ENCODE measurements at places on chromosomes 3 and 15.

- DNase-seq, result no peak
Observed at GRCh38 chr3:72629191-72629631, 219.0 kb downstream of the SHQ1 start.

DNA sequence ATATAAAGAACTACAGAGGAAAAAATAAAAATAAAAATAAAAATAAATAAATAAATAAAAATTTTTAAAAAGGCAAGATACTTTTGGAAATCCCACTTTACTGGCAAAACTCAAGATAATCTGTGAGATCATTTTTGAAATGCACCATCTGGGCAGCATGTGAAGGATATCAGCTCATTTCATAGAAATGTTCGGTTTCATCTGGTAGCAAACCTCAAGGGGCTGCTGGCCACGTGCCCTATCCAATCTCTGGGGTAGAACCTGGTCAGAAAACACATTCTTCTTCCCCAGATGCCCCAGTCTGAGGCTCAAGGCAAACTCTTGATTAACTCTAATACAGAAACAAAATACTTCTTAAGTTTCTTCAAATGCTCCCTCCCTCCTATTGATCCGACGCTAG lies 166.0 kb downstream of the FMN1 start:
- no peak for DNase-seq

GRCh38 chr15:39907216-39907615 lies 12.8 kb downstream of the GPR176 start:
- no peak for DNase-seq

DNA sequence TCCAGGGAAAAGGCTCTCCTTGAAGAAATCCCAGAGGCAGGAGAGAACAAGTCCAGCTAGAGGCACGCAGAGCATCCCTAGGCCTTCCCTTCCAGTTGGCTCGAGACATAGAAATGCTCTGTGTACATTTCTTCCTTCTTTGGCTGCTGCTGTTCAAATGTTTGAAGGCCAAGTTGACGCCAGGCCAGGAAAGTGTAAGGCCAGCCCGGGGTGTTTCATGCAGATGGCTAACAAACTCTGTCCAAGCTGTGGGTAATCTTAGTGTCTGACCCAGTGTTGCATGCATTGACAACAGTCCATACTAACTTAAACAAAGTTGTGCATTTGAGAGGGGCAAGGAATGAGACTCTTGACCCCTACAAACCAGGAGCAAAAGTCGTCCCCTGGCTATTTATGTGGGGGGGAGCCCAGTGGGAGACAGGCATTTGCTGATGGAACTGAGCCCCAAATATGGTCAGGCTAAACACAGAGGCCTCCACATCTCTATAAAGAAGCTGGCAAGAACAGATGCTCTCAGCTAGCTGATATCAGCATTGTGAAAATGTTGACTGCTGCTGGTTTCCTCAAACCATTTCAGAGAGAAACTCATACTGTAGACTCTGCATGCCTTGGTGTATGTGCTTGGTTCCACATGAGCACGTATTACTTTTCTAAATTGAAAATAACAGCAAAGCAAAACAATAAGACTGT lies 139.5 kb downstream of the ADAMTS9 start:
- DNase-seq, result no peak

DNA sequence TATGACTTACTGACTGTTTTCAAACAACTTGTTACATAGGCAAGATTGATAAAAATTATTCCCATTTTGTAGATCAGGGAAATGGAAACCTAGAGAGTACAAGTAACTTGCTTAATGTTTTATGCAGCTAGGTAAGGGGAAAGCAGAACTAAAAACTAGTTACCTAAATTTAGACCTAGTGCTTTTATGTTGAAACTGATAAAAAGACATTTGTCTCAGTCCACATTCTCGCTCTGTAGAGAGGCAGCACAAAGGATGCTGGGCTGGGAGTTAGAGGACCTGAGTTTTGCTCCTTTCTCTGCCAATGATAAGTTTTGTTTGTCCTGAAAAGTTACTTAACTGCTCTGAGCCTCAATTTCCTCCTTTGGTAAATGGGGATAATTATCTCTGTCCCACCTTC lies 17.4 kb downstream of the TIMP4 start:
- DNase-seq, result no peak

- no peak for DNase-seq
Observed at GRCh38 chr3:178308771-178309170, 227.5 kb upstream of the KCNMB2 start.

- no peak for DNase-seq
Observed at GRCh38 chr15:56534728-56535127, 69.8 kb upstream of the MNS1 start.

DNA sequence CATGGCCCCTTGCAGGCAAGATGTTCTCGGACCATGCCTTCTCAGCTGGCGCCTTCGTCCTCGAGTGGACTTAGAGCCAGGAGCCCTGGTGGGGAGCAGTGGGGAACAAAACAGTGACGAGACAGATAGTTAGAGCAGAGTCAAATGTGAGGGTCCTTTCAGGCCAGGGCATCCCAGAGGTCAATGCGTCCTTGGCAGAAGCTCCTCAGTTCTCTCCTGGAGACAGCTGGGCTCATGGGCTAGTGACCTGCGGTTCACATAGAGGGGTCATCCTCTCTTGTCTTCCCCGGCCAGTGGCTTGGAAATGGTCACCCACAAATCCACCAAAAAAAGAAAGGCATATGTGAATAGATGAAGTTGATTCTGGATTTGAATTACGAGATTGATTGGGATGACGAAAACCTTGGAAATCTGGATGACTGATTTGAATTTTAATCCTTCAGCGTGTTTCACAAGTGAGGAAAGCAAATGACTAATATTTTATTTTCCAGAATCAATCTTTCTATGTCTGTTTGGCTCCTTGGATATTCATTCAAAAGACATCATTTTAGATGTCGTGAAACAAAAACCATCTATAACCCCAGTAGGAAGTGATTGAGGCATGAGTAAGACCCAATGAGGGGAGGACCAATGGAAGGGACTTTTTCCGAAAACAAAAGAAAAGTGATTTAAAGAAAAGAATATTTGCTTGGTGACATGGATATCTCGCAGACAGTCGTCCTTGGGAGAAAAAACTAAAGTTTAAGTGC lies 84.5 kb downstream of the ASB7 start:
- DNase-seq, result no peak

GRCh38 chr15:74541494-74542165 lies 610 bp downstream of the ARID3B start:
- peak; percentile 93 for DNase-seq

DNA sequence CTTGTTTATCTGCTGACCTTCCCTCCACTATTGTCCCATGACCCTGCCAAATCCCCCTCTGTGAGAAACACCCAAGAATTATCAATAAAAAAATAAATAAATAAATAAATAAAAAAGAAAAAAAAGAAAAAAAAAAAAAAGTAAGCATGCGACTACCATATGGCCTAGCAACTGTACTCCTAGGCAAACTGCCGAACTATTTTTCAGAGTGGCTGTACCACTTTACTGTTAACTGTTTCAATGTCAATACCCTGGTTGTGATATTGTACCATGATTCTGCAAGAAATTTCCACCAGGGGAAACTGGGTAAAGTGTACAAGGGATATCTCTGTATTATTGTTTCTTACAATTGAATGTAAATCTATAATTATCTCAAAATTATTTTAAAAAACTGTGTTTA lies 41.3 kb upstream of the MAP4 start:
- DNase-seq, result no peak

GRCh38 chr15:101044625-101045235 lies 125.6 kb downstream of the LRRK1 start:
- no peak for DNase-seq

- no peak for DNase-seq
Observed at GRCh38 chr15:90130291-90130690, 28.0 kb upstream of the IDH2 start.

GRCh38 chr3:147656023-147656422 lies 246.9 kb downstream of the ZIC1 start:
- no peak for DNase-seq

DNA sequence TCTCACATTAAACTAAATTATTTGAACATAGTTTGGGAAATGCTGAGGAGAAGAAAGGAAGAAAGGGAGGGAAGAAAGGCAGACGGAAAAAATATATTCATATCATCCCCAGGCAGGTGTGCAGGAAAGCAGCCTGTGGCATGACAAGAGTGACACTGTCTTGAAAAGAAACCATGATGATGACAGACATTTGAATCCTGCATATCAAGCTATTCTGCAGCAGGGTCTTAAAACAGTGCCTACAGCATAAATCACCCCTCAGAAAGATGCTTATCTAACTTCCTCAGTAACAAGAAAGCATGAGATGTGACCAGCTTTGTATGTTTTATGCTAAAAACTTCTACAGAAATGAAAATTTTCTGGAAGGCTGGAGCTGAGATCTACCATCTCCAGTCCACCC lies 144.5 kb upstream of the GRM7 start:
- DNase-seq, result no peak

DNA sequence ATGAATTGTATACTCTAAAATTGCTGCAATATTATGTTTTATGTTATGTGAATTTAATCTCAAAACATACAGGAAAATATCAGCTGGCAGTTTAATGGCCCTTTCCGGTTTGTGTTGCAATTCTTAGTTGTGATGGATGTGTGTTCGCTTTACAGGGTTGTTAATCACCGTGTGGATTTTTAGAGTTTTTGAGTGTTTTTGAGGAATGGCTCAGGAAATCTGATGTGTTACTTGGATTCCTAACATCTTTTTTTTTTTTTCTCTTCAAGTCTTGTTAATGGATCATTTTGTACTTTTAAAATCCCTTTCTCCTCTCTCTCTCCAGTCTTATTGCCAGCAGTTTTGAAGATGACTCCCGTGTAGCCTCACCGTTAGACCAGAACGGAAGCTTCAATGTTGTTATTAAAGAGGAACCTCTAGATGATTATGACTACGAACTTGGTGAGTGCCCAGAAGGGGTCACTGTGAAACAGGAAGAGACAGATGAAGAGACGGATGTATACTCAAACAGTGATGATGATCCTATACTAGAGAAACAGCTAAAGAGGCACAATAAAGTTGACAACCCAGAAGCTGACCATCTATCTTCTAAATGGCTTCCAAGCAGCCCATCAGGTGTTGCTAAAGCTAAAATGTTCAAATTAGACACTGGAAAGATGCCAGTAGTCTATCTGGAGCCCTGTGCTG lies 35.7 kb downstream of the MGA start:
- DNase-seq, result no peak

DNA sequence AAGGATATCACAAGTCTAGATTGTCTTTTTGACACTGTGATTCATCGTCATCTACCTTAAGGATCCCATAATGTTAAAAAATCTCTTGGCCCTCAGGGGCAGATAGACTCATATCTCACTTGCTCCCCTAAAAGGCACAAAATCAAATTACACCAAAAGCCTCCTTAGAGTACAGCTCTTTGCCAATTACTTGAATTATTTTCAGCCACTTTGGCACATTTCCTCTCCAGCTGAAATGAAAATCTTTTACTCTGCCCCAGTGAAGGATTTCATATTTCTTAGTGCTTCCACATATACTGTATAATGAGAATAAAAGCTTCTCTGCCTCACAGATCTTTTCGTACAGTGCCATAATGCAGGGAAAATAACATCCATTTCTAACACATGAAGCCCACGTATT lies 190.7 kb upstream of the GBE1 start:
- DNase-seq, result no peak

DNA sequence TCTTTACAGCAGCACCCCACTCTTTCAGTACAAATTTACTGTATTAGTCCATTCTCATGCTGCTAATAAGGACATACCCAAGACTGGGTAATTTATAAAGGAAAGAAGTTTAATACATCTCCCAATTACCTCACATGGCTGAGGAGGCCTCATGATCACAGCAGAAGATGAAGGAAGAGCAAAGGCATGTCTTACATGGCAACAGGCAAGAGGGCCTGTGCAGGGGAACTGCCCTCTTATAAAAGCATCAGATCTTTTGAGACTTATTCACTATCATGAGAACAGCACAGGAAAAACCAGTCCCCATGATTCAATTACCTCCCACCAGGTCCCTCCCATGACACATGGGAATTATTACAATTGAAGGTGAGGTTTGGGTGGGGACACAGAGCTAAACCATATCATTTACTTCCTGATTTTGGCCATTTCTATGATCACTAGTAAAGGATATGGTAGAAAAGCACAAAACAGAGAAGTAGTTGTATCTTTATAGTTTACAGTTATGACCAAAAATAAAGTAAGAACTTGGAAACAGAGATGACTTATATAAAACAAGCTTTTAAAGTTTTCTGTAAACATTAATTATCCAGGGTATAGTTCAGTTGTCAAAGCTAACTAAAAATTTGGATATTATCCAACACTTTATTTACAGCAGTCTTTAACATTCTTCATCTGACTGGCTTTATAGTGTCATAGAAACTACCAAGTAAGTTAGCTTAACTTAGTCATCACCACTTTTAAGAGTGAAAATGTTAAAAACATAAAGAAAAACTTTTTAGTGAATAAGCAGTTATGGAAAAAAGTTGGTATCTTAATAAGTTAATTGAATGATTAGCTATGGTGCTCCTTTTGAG lies 40.2 kb downstream of the P2RY1 start:
- no peak for DNase-seq

DNA sequence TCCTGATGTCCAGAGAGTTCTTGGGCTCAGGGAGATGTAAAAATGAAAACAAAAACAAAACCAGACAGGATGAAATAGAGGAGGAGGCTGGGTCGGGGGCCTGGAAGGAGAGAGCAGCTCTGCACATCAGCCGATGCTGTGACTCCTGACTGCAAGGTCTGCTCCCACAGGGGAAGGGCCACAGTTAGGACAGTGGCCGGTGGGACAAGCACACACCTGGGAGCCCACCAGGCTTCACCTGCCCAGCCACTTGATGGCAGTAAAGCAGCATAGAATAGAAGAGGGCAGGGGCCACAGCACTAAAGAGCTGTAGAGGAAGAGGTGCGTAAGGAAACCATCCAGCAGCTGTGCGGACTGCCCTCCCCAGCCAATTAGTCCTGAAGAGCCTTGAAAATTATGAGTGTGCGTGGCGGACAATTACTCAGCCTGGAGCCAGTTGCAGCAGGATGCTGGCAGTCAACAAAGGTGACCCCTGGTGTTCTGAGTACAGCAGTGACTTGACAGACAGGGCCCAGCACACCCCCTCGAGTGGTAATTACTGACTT lies 29.8 kb downstream of the ALS2CL start:
- DNase-seq, result no peak

- no peak for DNase-seq
Observed at GRCh38 chr3:54951405-54951804, 23.5 kb upstream of the LRTM1 start.

DNA sequence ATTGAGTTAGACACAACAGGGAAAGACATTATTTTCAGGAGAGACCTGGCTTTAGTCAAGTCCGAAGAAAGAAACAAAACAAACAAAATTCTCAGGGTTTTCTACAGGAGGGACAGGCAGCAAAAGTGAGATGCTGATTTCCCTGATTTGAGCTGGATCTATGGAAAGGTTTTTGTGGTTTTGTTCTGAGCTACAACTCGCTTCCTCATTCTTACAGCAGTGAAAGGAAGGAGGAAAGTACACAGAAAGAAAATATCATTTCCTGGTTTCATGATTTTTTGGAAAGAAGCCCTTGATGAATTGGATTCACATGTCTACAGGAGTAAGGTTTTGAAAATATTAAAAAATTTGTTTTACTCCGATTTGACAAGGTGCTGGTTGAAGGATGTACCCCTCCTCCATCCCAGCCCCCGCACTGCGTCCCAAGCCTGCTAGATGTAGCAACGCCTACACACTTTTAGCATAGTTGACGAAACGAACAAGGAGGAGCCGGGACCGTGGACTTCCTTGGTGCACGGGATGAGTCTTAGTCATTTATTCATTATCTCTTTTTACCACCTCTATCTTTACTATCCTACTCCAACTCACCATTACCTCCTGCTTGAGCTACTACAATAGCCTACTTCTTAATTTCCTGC lies 10.8 kb downstream of the PRICKLE2 start:
- no peak for DNase-seq

- no peak for DNase-seq
Observed at GRCh38 chr15:63458026-63458425, 46.4 kb upstream of the USP3 start.
